ENCODE measurements at places on chromosomes 2 and 18. TPM values are rescaled to one million over a fixed set of nuclear protein-coding genes. Genes with fewer than 3 reads are reported as not detected.

DNA sequence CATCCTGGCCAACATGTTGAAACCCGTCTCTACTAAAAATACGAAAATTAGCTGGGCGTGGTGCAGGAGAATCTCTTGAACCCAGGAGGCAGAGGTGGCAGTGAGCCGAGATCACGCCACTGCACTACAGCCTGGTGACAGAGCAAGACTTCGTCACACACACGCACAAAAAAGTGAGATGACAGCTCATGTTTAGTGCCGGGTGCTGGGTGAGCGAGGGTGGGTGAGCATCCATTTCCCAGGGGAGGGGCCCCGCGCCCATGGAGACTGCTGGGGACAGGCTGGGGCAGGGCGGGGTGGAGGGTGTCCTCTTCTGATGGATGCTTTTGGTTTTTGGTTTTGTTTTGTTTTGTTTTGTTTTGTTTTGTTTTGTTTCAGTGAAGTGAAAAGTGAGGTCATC lies 206.5 kb downstream of the GBX2 start:
- no peaks in the 10 kb centered on the region for H3K4me1 ChIP-seq
- no peak for DNase-seq
- H3K4me3 ChIP-seq, result no peak overlapping the region
- no peak overlapping the region for H3K27ac ChIP-seq

DNA sequence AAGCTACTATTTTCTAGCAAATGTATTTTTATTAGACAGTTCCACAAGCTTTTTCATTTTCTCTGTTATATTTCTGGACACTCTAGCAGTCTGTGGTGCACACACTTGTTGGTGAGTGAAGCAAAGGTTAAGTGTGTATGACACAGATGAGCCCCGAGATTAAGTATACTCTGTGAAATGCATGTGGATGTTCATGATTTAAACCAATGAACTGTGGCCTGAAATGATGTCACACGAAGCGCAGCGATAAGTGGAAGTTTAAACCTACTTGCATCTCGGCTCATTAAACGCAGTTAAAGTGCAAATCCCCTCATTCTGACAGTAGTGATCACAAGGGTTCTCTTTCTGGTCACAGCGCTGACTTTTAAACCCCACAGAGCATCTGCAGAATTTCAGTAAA lies 1488.8 kb upstream of the NXPH2 start:
- H3K4me3 ChIP-seq, result no peak overlapping the region
- no peak overlapping the region for H3K27ac ChIP-seq
- DNase-seq, result no peak
- no peaks in the 10 kb centered on the region for H3K36me3 ChIP-seq
- no peaks in the 10 kb centered on the region for H3K4me1 ChIP-seq

The SLC66A3 gene
- 7.2 TPM for total RNA-seq

- H3K27me3 ChIP-seq, result peaks cover 7% of the 10 kb centered on the region
- no peak overlapping the region for H3K27ac ChIP-seq
- DNase-seq, result no peak
- no peak overlapping the region for H3K4me3 ChIP-seq
- peaks cover 14% of the 10 kb centered on the region for H3K4me1 ChIP-seq
- H3K36me3 ChIP-seq, result no peaks in the 10 kb centered on the region
These were observed 17.3 kb upstream of the MARCHF4 start for GRCh38 chr2:216389570-216389969.

DNA sequence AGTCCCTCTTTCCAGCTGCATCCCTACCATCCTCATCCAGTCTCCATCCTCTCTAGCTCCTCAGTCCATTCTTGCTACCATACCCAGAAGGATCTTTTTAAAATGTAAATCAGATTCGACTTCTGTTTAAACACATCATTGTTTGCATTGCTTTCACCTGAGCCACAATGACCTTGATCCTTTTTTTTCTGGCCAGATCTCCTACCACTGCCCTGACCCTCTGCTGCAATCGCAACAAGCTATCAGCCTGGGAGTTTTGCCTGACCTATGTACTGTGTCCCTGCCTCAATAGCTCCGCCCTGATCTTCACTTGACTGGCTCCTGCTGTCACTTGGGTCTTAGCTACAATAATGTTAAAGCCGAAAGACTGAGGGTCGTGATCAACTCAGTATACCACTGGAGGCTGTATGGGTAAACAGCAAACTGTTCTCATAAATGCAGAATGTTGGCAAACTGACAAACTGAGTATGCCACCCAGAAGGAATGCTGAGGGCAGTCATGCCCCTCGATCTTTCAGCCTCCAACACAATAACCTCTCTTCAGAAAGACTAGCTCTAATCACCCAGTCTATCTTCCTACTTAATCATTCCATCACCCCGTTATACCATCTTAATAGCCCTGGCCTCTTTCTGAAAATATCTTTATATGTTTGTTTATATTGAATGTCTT lies 2.6 kb upstream of the RBM43 start:
- peaks cover 27% of the 10 kb centered on the region for H3K4me1 ChIP-seq
- DNase-seq, result no peak
- H3K36me3 ChIP-seq, result peaks cover 17% of the 10 kb centered on the region
- H3K4me3 ChIP-seq, result no peak overlapping the region
- no peak overlapping the region for H3K27ac ChIP-seq

The ZNF514 gene
- total RNA-seq, result 10.1 TPM

GRCh38 chr2:108615480-108616090 lies 81.3 kb downstream of the LIMS1 start:
- H3K27ac ChIP-seq, result peak overlapping the region; percentile 88
- peaks cover 98% of the 10 kb centered on the region for H3K4me1 ChIP-seq
- no peaks in the 10 kb centered on the region for H3K27me3 ChIP-seq
- peak overlapping the region; percentile 47 for H3K4me3 ChIP-seq
- no peak for DNase-seq

- no peak overlapping the region for H3K27ac ChIP-seq
- peaks cover 5% of the 10 kb centered on the region for H3K27me3 ChIP-seq
- H3K36me3 ChIP-seq, result no peaks in the 10 kb centered on the region
These were observed 116.0 kb downstream of the COPS8 start for GRCh38 chr2:237201461-237202287.

DNA sequence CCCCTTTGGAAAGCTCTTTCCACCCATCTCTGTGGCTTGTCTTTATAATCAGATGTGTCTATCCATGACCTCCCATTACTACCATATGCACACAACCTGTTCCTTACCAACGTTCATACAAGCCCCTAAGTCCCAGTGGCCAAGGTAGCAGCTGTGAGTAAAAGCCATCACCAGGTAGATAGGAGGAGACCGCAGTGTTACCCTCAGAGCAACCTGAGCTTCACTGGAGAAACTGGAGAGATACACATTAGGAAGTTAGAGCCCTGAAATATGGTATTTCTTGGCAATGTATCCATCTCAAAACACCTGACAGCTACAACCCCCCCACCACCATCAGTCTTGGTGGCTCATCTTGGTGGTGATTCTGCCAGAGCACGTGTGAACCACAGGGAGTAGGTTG lies 26.0 kb downstream of the LOXHD1 start:
- H3K27me3 ChIP-seq, result peaks cover 7% of the 10 kb centered on the region
- no peak overlapping the region for H3K27ac ChIP-seq
- H3K36me3 ChIP-seq, result no peaks in the 10 kb centered on the region
- peaks cover 8% of the 10 kb centered on the region for H3K4me1 ChIP-seq
- H3K4me3 ChIP-seq, result no peak overlapping the region
- no peak for DNase-seq

DNA sequence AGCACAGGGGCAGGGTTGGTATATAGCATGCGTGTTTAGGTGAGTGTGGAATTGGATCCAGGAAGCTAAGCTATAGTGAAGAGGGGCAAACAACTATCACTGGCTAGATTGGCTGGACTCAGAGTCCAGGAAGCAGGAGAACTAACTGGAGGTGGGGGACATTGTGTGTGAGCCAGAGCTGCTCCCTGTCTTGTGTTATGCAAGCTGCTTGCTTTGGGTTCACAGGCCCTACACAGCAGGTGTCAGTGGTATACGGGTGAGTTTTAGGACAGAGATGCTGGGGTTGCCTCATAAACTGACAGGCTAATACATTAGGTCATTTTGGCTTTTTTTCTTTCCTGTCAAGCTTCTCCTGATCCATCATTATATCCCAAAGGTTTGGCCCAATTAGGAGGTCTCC lies 87.5 kb downstream of the CCDC85A start:
- no peaks in the 10 kb centered on the region for H3K36me3 ChIP-seq
- H3K27me3 ChIP-seq, result no peaks in the 10 kb centered on the region
- H3K4me1 ChIP-seq, result no peaks in the 10 kb centered on the region
- DNase-seq, result no peak

- no peak overlapping the region for H3K27ac ChIP-seq
- H3K27me3 ChIP-seq, result peaks cover 16% of the 10 kb centered on the region
- H3K4me3 ChIP-seq, result no peak overlapping the region
- no peaks in the 10 kb centered on the region for H3K36me3 ChIP-seq
- peaks cover 32% of the 10 kb centered on the region for H3K4me1 ChIP-seq
These were observed 176.3 kb downstream of the ZFP36L2 start for GRCh38 chr2:43049836-43050801.

The GPR39 gene
- not detected for total RNA-seq

DNA sequence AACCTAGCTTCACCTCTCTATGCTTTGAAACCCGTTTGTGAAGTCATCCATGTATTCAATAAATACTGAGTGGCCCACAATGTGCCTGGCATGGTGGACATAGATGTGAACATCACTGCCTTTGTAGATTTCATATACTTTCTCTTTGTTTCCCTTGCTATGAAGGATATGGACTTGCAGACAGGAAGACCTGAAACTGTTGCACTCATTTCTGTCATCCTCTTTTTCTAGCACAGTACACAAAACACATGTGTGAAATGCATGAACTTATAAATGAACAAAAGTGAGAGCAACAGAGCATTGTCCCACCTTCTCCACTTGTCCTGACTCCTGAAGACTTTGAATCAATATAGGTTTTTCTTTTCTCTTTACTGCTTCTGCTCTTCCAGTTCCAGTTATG lies 249.4 kb upstream of the LINC00305 start:
- no peak overlapping the region for H3K4me3 ChIP-seq
- no peaks in the 10 kb centered on the region for H3K27me3 ChIP-seq
- H3K4me1 ChIP-seq, result no peaks in the 10 kb centered on the region
- no peak for DNase-seq
- H3K36me3 ChIP-seq, result no peaks in the 10 kb centered on the region

GRCh38 chr18:58536202-58536516 lies 92.7 kb downstream of the ALPK2 start:
- H3K27me3 ChIP-seq, result peaks cover 12% of the 10 kb centered on the region
- peaks cover 65% of the 10 kb centered on the region for H3K4me1 ChIP-seq
- DNase-seq, result no peak
- H3K36me3 ChIP-seq, result peaks cover 3% of the 10 kb centered on the region
- H3K4me3 ChIP-seq, result no peak overlapping the region
- H3K27ac ChIP-seq, result no peak overlapping the region

The ZSWIM2 gene
- total RNA-seq, result not detected

The DARS1 gene
- 132 TPM for total RNA-seq

The RFTN2 gene
- total RNA-seq, result not detected

- H3K4me3 ChIP-seq, result no peak overlapping the region
- H3K36me3 ChIP-seq, result no peaks in the 10 kb centered on the region
- peaks cover 3% of the 10 kb centered on the region for H3K27me3 ChIP-seq
- no peak for DNase-seq
These were observed 81.5 kb upstream of the MAP3K20 start for GRCh38 chr2:172993931-172994717.

DNA sequence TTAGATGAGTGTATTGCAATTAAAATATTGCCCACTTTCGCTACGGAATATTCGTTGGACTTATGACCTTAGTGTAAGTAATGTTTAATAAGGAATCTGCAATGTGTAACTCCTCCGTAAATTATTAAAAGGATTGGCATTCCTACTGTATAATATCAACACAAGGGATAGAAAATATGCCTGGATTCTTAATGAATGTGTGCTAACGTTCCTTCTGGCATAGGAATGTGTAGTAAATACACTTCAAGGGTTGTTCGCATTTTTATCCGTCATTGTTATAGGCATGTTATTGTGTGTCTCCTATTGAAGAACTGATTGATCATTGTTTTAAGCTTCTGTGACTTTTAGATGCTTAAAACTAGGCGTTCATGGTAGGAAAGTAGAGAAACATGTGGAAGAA lies 134.5 kb downstream of the NEDD4L start:
- DNase-seq, result no peak
- H3K27ac ChIP-seq, result no peak overlapping the region
- H3K27me3 ChIP-seq, result peaks cover 7% of the 10 kb centered on the region
- H3K36me3 ChIP-seq, result no peaks in the 10 kb centered on the region

DNA sequence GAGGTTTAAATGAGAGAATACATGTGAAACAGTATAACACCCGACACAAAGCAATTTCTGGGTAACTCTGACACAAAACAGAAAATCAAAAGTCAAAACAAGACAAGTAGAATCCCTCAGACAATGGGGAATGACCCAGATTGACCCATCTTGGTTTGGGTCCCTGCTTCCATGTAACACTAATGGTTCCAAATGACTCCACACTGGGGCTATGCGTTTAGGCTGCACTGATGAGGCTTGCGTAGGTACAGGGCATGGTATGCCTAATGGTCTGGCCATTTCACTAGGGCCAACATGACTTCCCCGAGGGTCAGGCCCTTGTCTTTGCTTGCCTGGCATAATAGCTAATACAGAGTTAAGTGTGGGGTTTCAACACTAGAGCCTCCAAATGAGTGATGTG lies 27.2 kb upstream of the NFE2L2 start:
- H3K4me3 ChIP-seq, result peak overlapping the region; percentile 32
- peaks cover 2% of the 10 kb centered on the region for H3K27me3 ChIP-seq
- H3K27ac ChIP-seq, result peak overlapping the region; percentile 63
- peaks cover 3% of the 10 kb centered on the region for H3K36me3 ChIP-seq
- DNase-seq, result no peak

DNA sequence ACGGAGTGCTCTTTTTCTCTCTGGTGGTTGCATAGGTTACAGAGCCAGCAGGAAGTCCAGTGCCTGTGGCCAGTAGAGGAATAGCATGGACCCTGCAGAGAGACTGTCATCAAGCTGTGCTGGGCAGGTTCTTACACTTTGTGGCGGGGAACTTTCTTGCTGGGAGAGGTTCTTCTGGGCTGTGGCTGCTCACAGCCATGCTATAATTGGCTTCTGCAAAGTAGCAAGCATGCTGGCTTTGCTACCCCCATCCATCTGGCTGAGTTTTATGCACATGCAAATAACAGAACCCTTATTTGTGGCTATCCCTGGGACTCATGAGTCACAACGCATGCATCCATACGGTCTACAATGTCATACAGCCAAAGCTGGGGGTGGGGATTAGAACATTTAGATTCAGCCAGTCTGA lies 68.9 kb downstream of the PLCL1 start:
- H3K27me3 ChIP-seq, result no peaks in the 10 kb centered on the region
- no peak overlapping the region for H3K4me3 ChIP-seq
- DNase-seq, result no peak
- H3K27ac ChIP-seq, result no peak overlapping the region
- H3K36me3 ChIP-seq, result no peaks in the 10 kb centered on the region
- H3K4me1 ChIP-seq, result peaks cover 40% of the 10 kb centered on the region

The TRABD2A gene
- total RNA-seq, result 62.2 TPM

DNA sequence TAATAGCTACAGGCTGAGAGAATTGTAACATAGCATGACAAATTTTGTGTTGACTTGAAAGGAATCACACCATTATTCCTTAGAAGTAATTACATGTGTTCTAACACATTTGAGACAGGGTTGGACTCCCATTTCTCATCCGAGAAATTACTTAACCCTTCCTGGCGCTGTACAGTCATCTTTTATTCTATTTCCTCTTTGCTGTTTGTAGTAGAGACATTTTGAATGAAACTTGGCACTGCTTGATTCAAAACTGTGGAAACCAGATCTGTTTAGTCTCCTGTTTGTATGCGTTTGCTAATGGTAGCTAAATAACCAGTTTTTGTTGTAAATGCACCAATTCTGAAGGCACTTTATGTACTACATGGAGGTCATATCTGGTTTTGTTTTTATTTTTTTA lies 231.9 kb downstream of the ALPK2 start:
- peaks cover 14% of the 10 kb centered on the region for H3K4me1 ChIP-seq
- no peak overlapping the region for H3K27ac ChIP-seq
- H3K36me3 ChIP-seq, result no peaks in the 10 kb centered on the region
- no peak for DNase-seq

The SERPINE2 gene
- 28.8 TPM for total RNA-seq

The MORN2 gene
- total RNA-seq, result 4.9 TPM

The REG3G gene
- not detected for total RNA-seq

Measured in activated T-helper 1 cell treated with anti-CD3 and anti-CD28 coated beads, Interleukin-12 subunit alpha, Interleukin-12 subunit beta, Interleukin-2, Interleukin-4 antibody, amounts not matched to agents 30 ng/mL and 10 ng/mL and 1 ng/mL, durations not matched to agents 14 hours and 24 hours and 36 hours (primary cell).